Progenitor cell of endocrine pancreas (in vitro differentiated cells): ENCODE measurements at places on chromosomes 2 and 18. TPM values are rescaled to one million over a fixed set of nuclear protein-coding genes. Genes with fewer than 3 reads are reported as not detected.

Gene SCYGR4
- not detected in 2 replicates for total RNA-seq

DNA sequence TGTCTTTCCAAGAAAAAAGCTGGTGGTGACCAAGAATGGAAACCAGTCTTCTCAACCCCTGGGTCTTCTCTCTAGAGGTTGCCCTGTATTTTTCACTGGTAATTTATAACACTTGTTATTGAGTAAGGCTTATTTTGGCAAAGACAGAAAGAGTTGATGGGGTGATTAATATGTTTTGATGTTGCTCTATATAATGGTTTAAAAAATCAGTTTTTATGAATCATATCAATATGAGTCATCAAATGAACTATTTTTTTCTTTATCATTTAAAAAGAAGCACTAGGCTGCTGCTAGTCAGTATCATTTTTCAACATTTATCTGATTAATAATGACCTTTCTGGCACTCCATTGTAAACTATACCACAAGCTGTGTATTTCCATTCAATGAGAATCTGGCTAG lies 1142.2 kb downstream of the LRP1B start:
- DNase-seq = no peak

- no peak for DNase-seq
Observed at GRCh38 chr2:106274668-106275067, 80.6 kb upstream of the UXS1 start.

- no peak for DNase-seq
Observed at GRCh38 chr18:36459203-36459602, 161.7 kb downstream of the FHOD3 start.
